ENCODE measurements at places on chromosomes 4 and X.

DNA sequence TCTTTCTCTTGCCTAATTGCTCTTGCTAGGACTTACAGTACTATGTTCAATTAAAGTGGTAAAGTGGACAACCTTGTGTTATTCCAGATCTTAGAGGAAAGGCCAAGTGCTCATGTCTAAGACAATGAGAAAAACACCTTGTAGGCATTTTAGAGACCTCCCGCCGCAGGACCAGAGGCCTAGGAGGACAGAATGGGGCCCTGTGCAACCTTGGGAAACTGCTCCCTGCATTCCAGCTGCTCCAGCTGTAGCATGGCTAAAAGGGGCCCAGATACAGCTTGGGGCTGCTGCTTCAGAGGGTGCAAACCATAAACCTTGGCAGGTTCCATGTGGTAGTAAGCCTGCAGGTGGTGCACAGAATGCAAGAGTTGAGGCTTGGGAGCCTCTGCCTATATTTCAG, 101.0 kb downstream of the PGRMC2 start:
- no peak for DNase-seq

- no peak for DNase-seq
These were observed 19.9 kb upstream of the CDS1 start for GRCh38 chr4:84563002-84563401.

GRCh38 chr4:119666653-119667091, 38.1 kb upstream of the PDE5A start:
- DNase-seq, result no peak

- no peak for DNase-seq
These were observed 10.1 kb downstream of the RADX start for GRCh38 chrX:106621836-106622235.

DNA sequence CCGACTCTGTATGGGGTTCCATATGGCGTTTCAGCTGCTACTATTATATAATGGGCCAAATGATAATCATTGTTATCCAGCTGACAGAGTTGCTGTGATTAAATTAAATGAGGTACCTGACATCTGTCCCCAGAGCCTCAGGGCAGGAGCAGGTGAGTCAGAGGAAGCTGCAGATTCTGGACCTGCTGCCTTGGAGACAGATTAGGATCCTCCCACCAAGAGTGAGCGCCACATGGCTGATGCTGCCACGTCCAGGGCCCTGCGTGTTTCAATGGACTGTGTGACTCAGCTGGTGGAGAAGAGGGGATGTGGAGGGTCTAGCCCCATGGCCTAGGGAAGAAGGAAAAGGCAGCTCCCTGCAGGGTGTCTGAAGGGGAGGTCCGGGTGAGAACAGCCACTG, 28.3 kb upstream of the UXT start:
- no peak for DNase-seq

DNA sequence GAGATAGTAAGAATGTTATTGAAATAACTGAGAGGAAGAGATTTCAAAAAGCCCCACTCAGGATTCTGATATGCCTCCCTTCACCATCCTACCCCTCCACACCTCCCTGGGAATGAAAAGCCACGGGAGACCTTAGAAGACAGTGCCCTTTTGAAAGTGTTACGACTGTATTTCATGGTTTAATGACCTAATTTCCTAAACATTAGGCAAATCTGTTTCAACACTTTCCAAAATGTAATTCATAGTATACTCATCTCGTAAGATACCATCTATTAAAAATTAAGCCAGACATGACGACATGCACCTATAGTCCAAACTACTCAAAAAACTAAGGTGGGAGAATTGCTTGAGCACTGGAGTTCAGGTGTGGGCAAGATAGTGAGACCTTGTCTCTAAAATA, 106.3 kb downstream of the HNRNPD start:
- DNase-seq, result no peak

- no peak for DNase-seq
These were observed 63.2 kb upstream of the GUCY1A1 start for GRCh38 chr4:155603360-155603891.

GRCh38 chr4:114281164-114281960, 301.9 kb upstream of the ARSJ start:
- DNase-seq, result no peak

GRCh38 chrX:68651110-68651509, 3.6 kb downstream of the STARD8 start:
- DNase-seq, result no peak

- no peak for DNase-seq
These were observed 23.4 kb upstream of the RHOH start for GRCh38 chr4:40173470-40173875.

DNA sequence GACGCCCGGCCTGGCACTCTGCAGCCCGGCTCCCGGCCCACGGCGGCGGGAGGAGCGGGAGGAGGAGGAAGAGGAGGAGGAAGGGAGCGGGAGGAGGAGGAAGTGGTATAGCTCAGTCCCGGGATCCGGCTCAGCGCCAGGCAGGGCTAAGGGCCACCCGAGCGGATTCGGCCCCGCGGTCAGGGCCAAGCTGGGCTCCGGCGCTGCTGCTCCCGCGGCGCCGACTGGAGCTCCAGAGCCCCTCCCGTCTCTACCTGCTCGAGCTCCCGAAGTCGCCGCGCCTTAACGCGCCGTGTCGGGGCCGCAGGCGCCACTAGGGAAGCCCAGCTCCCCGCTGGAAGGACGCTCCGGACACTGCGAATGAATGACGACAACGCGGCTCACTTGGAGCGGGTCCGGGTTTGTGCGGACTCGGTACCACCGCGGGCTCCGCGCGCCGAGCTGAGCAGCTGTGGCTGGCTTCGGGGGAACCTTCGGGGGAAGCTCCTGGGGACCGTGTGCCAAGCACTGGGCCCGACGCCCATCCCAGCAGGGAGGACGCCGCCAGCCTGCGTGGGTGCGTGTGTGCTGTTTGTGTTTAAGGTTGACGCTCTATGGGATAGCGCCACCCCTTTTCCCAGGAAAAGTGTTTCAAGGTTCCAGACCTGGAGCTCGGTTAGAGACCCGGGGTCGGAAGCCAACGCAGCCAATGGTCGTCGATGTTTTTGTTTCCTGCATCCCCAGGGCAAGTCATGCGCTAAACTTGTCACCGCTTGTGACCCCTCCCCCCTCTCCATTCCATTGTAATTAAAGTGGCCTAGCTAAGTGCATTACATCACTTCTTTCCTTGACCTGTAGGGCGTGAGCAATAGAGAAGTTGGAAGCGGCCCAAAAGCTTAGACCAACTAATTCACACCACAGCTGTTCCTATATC, at the start of gene TBC1D9:
TBC1D9 (minus strand) TSS at position 67 of the 913 bp plus-strand sequence. CDS start 340 bp downstream, outside the sequence.
- peak; percentile 83 for DNase-seq

GRCh38 chr4:45971108-45971507, 152.7 kb downstream of the GABRG1 start:
- DNase-seq, result no peak

- DNase-seq, result no peak
These were observed 250.6 kb downstream of the SNCA start for GRCh38 chr4:89586318-89586717.

- DNase-seq, result no peak
These were observed 113.3 kb upstream of the CPEB2 start for GRCh38 chr4:14888790-14889572.

DNA sequence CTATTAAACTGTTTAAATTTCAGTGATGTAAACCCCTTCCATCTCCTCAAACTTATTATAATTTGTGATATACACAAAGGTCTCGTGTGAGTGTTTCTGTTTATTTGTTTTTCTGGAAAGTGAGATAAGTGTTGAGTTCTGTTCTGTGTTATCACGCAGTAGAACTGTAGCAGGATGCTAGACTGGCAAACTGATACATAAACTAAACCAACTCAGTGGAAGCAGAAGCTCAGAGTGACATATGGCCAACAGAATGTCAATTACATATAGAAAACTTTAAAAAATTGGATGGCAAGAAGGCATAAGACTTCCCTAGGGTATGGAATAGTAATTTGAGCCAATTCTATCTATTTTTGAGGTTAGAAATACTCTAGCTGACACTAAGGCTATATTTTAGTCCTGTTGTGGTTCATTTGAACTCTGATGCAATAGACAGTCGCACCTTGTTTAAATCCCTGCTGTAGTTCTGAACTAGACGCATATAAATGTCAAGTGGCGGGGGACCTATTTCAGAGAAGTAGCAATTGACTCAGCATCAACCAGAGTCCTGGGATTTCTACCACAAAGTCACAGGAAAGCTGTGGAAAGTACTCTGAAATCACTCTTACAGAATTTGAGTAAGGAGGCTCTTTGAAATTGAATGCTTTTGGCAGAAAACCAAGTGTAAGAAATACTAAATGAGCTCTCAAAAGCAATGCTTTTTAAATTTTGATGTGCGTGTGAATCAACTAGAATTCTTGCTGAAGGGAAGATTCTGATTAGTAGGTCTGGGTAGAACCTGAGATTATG, 294.4 kb downstream of the INPP4B start:
- no peak for DNase-seq

- no peak for DNase-seq
These were observed 357.7 kb upstream of the EMCN start for GRCh38 chr4:100875296-100876068.

DNA sequence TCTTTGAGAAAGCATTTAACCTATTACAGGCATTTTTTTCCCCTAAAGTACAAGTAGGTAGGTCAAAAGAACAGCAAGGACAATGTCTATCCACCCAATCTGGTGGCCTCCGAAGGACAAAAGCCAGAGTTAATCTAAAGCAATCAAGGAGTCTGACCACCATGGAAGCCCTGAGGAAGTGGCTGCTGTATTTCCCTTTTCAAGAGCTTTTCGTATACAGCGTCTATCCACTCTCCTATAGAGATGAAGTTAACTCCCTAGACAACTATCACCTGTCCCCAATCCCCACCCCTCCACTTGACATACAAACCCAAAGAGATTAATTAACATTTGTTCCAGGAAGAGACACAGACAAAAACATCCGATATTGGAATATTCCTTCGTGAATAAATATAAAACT, 85.5 kb downstream of the SNCA start:
- DNase-seq, result no peak

GRCh38 chrX:68746988-68747387, 81.8 kb upstream of the EFNB1 start:
- DNase-seq, result no peak

DNA sequence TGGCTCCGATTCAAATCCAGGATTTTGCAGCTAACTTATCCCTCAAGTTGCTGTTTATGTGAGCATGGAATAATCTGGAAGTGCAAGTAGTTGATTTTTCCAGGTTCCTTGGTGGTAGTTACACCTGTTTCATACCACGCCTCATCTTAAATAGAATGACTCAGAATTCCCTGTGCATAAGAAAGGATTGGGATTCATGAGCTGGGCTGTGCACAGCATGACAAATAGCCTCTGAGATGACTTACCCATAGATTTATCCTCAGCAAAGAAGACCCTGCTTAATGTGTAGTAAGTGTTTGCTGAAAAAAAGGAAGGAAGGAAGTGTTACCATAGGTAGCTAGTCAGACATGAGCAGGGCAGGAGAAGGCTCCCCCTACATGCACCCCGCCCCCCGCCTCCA, 777.7 kb upstream of the ADGRL3 start:
- no peak for DNase-seq

DNA sequence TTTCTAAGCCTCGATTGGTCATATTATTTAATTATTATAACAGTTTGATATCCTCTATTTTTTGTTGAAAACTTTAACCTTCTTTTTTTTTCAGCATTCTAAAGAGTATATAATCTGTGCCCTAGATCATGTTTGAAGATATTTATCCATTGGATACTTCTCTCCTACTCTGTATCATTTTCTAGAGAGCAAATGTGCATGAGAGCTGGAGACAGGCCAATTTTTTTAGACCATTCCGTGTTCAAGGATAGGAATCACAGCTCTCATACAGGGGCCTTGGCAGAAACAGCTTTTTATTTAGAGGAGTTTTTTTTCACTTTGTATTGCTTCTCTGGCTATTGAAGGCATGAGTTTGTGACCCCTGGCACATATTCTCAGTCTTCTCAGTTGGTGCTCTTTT, 57.7 kb upstream of the TBC1D14 start:
- DNase-seq, result no peak

DNA sequence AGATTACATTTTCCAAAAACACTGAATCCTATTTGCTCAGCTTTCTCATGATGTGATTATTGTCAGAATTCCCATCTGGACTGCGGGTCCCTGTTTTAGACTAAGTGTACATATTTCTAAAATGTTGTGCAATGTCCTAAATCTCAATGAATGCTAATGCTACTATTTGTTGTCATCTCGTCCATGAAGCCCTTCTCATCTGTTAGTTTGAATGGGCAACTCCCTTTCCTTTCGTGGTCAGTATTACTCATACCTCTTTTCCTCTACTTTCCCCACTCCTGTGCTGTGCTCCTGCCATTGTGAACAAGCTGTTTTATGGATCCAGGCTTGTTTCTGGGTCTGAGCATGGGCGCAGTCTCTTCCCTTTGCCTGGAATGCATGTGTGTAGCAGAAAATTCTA, 91.0 kb downstream of the MID1 start:
- DNase-seq, result no peak

GRCh38 chrX:866441-866990, 235.9 kb downstream of the SHOX start:
- DNase-seq, result no peak

GRCh38 chrX:139126493-139126892, 404.0 kb upstream of the F9 start:
- DNase-seq, result no peak

DNA sequence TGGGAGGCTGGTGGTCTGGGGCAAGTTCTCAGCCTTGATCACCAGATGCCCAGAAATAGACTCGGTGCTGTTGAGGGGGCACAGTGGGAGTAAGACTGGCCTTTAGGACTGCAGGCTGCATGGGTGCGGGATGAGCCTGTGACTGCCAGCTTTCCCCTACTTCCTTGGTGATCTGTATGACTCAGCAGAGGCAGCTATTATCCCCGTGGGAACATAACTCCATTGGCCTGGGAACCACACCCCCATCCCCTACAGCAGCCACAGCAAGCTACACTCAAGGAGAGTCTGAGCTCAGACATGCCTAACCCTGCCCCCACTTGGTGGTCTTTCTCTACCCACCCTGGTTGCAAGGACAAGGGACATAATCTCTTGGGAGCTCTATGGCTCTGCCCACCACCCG, 20.6 kb downstream of the CLIC2 start:
- no peak for DNase-seq

DNA sequence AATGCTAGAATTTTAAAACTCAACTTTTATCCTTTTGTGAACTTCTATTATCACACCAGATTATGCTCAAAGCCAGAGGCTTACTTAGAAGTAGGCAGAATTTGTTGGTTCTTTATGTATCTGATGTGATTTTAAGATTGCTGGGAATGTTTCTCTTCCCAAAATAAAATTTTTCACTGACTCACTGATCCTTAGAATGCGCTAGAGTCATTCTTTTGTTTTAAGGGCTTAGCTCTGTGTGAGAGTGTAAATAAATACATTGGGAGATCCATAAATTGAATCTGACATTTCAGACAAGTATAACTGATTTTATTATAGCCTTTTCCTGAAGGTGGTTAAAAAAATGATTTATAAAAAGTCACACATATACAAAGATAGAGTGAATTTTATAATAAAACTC, 101.3 kb downstream of the LARP1B start:
- DNase-seq, result no peak

- DNase-seq, result no peak
These were observed 6.3 kb upstream of the ADD1 start for GRCh38 chr4:2837110-2837903.

GRCh38 chr4:53711926-53712325, 120.6 kb upstream of the LNX1 start:
- no peak for DNase-seq

GRCh38 chrX:12958059-12958458, 16.9 kb upstream of the TMSB4X start:
- DNase-seq, result no peak

GRCh38 chr4:13990596-13991589, 363.4 kb upstream of the BOD1L1 start:
- DNase-seq, result no peak

GRCh38 chr4:78423790-78424189, 127.8 kb upstream of the ANXA3 start:
- no peak for DNase-seq

- no peak for DNase-seq
These were observed 123.6 kb downstream of the PCDH18 start for GRCh38 chr4:137408527-137409177.
